ENCODE measurements at places on chromosomes 2 and 18.

GRCh38 chr2:239919774-239920692 is 105.1 kb downstream of the NDUFA10 start:
- DNase-seq: no peak

GRCh38 chr2:216109962-216110614 is 940 bp downstream of the XRCC5 start:
- no peak for DNase-seq

- DNase-seq: no peak
These were observed 60.4 kb downstream of the RHOB start for GRCh38 chr2:20507166-20507692.

DNA sequence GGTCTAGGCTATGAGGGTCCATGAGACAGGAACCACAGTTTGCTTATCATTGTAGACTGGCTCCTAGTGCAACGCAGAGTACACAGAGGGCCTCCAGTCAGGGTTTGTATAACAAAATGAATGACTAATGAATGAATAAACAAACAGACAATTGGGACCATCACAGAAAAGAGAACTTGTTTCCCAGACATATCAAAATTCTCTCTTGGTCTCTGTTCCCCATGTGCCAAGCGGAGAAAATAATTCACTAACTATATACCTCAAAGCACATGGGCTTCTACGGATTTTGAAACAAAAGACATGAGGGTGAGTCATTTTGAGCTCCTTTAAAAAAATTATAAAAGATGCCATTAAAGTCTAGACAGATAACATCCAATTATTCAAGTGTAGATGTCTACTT is 28.0 kb downstream of the INO80C start:
- no peak for DNase-seq

DNA sequence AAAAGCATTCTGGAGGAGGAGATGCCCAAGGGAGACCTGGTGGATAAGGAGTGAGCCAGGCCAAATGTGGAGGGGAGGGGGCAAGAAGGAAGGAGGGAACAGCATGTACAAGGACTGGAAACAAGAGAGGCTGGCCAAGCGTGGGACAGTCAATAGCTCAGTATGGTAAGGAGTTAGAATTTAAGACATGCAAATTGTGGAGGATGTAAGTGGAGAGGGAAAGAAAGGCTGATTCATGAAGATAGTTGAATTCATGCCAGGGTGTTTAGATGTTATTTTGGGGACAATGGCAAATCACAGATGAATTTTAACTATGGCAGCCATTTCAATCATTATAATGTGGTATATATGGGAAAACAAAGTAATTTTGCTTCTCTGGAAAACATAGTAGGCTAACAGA is 462.3 kb downstream of the MEIS1 start:
- no peak for DNase-seq

DNA sequence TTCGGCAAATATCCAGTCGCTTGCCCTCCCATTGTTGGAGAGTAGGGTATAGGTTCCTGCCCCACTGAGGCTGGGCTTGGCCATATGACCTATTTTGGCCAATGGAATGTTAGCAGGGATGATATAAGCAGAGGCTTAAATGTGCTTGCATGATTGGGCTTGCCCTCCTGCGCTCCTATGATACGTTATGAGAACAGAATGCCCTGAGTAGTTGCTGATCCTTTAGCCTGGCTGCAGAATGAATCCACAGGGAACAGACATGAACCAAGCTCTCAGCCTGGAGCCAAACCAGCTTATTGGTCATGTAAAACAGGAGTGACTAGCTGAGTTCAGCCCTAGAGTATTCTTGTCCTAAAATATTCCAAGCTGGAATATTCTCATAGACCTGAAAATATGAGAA is 34.8 kb upstream of the IMP4 start:
- DNase-seq: no peak

- DNase-seq: peak; percentile 13
These were observed 61.9 kb downstream of the RDH14 start for GRCh38 chr2:18498531-18498930.

GRCh38 chr2:226581004-226581403 is 218.6 kb downstream of the IRS1 start:
- DNase-seq: no peak

DNA sequence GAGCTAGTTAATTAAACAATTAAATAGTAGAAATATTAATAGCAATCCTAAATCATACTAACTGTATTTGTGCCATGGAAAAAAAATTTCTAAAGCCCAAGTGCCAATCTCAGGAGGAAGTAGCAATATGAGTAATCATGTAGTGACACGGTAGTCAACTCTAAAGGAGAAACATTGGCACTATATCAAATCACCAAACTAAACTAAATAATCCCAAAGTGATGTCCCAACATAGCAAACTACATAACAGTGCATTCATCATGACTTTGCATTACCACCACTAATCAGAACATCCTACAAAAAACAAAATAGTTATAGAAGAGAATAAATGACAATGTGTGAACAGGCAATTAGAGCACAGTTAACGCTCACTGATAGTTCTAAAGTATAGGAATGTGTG is 195.1 kb downstream of the EXOC6B start:
- DNase-seq: no peak

GRCh38 chr2:74815941-74816340 is 18.0 kb upstream of the HK2 start:
- DNase-seq: no peak

DNA sequence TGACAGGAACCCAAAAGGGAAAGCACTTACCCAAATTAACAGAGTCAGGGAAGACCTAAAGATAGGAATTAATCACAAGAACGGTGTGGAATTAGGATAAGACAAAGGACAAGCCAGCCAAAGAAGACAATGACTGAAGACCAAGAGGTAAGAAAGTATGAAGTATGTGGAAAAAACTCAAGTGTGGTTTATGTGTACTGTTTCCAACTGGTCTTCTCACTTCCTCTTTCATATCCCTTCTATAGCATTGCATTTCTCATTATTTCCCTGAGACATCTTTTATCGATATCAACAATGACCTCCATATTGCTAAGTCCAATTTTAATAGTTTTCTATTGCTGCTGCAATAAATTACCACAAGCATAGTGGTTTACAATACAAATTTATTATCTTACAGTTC is 313.5 kb upstream of the SLC39A10 start:
- no peak for DNase-seq

- DNase-seq: no peak
These were observed 61.7 kb downstream of the MAP4K4 start for GRCh38 chr2:101759162-101759561.

DNA sequence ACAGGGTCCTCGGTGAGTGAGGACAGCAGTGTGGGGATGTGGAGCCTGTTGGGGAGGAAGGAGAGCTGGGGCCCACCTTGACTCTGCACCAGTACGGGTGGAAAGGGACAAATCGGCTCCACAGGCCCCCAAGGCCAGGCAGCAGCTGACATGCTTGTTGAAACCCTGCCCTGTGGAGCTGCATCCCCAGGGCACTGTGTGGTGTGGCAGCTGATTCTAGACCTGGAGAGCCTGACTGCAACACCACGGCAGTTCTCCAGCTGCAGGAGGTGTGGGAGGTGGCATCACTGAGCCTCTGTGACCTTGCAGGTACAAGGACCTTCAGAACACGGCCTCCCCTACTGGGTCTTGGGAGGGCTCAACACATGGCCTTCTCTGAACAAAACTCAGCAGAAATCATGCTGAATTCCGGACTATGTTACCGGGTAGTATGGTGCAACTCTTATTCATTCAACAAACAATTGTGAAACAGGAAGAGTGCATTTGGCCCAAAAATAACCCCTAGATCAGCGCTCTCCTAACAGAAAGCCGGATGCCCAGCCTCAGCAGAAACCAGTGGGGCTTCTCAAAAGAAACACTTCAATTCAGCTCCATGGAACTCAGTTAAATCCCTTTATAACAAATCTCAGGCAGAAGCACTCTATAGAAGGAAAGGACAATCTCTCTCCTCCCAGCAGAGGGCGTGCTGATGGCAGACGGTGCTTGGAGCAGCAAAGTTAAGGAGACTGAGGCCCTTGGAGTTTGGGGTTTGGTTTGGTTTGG is 104.4 kb upstream of the SALL3 start:
- peak; percentile 44 for DNase-seq

DNA sequence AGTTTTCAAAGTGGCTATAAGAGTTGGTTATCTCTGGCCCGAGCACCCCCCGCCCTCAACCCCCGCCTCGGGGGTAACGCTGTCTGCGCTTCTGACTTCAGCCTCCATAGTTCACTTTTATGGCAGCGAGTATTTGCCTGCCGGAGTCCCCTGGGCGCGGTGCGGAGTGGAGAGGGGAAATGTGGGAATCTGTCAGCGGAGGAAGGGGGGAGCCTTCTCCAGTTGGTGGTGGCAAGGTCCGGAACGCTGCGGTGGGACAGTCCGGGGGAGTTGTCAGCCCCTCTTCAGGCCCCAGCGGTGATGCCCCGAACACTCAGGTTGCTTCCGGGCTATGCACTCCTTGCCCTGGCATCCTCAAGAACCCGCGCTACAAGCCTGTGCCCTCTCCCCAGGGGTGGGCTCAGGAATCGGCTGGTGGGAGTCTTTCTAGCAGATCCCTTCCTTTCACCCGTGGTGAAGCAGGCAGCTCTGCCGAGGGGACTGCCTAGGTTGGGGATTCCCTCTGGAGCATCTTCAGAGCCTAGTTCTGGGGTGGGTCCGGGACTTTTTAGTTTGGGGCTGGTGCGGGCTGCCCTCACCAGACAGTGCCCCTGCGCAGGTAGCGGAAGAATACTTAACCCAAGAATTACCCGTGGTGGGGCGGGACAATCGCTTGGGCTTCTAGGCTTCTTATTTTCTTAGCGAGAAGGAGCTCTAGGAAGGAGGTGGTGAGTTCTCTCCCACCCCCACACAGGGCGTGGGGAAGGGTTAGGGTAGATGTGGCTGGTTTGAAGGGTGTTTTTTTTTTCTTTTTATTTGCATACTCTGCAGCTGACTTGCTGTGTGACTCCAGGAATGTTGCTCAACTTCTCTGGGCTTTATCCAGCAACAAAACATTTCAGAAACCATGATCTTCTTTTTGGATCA is 1.6 kb downstream of the ATOH8 start:
- no peak for DNase-seq

DNA sequence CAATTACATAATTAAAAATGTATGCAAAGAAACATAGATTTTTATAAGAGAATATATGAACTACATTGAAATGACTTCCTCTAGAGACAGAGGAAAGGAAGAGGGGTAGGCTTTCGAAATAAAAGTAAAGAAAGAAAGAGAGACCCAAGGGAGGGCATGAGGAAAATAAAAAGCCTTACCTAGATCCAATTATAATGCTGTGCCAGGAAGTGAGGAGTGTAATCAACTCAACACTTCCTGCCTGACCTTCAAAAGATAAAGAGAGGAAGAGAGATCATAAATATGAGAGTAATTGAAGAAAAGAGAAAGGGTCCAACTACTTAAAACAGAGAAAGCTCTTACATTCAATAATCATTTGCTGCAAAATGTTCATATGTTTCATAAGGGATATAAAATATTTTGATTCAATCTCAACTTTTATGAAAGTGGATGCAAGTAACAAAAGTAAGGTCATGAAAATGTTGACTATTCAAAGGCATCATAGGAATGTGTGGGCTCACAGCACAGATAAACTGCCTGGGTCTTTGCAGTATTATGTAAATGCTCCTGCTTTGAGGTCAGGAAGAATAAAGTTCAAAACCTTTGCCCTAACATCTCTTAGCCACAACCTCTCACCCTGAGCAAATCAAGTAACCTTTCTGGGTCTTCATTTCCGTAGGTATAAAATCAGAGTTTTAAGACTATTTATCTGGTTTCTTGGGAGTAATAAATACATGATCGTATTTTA is 1237.7 kb downstream of the LRP1B start:
- DNase-seq: no peak

- DNase-seq: no peak
These were observed 46.9 kb upstream of the UBXN4 start for GRCh38 chr2:135694711-135695110.

- no peak for DNase-seq
These were observed 693.4 kb upstream of the SYT4 start for GRCh38 chr18:43970656-43971055.

DNA sequence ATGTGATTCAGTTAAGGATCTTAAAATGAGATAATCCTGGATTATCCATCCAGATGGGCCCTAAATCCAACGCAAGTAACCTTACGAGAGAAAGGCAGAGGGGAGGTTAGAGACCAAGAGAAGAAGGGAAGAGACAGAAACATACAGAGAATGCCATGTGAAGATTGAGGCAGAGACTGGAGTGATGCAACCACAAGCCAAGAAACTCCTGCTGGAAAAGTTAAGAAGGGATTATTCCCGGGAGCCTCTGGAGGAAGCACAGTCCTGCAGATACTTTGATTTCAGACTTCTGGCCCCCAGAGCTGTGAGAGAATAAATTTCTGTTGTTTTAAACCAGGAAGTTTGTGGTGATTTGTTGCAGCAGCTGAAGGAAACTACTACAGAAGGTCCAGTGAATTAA is 992.7 kb downstream of the BCL11A start:
- DNase-seq: no peak

GRCh38 chr18:46946656-46947282 is 29.4 kb downstream of the KATNAL2 start:
- DNase-seq: peak; percentile 49

DNA sequence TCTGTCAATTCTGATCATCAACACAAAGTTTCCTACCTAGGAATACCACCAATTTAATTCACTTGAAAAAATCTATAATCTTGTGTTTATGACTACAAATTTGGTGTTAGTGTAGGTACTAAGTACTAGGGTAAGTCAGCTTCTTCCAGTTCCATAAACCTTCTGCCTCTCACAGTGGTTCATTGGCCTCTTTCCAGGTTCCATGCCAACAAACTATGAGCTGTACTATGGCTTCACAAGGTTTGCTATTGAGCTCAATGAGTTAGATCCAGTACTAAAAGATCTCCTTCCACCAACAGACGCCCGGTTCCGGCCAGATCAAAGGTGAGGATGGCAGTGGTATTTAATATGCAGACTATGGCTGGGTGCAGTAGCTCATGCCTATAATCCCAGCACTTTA is 58.8 kb downstream of the PRKRA start:
- no peak for DNase-seq

DNA sequence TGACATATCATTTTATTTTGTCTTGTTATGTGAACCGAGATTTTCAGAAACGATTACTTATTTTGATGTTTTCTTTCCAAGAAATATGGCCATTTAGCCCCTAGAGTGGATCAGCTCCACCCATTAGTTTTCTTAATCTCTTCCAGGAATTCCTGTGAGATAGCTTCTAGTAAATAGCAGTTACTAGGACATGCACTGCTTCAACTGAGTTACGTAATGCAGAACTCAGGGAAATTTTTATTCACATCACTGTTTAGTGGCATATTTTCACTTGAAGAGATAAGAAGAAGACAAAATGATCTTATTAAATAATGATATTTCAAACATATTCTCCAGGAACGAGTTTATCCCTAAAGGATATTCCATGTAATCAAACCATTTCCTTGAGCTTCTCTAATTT is 573.5 kb upstream of the CNTNAP5 start:
- no peak for DNase-seq

GRCh38 chr2:121231385-121232000 is 53.5 kb downstream of the TFCP2L1 start:
- no peak for DNase-seq

All from SHP77 (cell line).